ENCODE measurements at places on chromosomes 4 and X. TPM values are rescaled to one million over a fixed set of nuclear protein-coding genes. Genes with fewer than 3 reads are reported as not detected.

APLN gene
- total RNA-seq: 0.32 TPM

MAGEC1 gene
- not detected for total RNA-seq

ERCC6L gene
- 0.09 TPM for total RNA-seq

SPARCL1 gene
- total RNA-seq: 1.5 TPM

Data from bronchial smooth muscle cell (primary cell).